Stimulated activated naive CD8-positive, alpha-beta T cell treated with anti-CD3 and anti-CD28 coated beads, Interleukin-15, Interleukin-2, amounts not matched to agents 100 U/mL and 50 U/mL, for 24 hours (primary cell): ENCODE measurements at places on chromosomes 2 and 18.

DNA sequence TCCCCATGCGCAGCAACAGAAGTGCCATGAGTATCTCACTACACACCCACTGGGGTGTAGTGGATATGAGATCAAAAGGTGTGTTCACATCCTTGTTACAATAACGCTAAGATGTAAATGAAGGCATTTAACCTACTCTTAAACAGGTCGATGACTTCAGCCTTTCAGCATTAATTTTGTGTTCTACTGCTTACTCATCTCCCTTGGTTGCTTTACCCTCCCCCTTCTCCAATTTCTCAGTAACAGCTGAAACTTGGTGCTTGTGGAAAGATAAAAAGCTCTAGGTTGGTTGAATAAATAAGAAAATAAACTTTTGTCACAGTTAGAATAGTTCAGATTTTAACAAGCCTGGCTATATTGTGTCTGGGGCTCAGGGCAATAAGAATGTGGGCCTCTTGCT lies 147.5 kb upstream of the SESTD1 start:
- no peak for DNase-seq

DNA sequence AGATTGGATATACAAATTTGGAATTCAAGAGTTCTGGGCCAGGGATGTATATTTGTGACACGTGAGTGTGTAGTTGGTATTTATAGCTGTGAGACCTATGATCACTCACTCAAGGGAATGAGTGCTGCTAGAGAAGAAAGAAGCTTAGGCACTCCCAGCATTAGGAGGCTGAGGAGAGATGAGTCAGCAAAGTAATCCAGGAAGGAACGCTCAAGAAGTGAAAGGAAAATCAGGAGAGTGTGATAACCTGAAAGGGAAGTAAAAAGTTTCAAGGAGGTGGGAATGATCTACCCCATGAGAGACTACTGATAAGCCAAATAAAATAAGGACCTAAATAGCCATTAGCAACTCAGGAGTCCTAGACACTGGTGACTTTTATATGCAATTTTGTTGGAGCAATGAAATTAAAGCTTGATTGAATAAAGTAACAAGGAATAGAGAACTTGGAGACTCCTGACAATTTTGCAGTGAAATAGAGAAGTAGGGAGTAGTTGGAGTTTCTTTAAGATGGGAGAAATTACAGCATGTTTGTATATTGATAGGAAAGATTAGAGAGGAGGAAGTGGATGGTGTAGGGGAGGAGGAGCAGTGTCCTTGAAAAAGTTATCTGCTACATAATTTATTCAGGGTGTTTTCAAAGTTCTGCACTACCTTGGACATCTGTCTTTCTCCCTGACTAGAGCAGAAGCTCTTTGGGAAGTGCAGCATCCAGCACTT lies 89.9 kb downstream of the UBE2E3 start:
- DNase-seq, result no peak

GRCh38 chr18:62812242-62812641 lies 96.9 kb downstream of the PHLPP1 start:
- DNase-seq, result no peak

DNA sequence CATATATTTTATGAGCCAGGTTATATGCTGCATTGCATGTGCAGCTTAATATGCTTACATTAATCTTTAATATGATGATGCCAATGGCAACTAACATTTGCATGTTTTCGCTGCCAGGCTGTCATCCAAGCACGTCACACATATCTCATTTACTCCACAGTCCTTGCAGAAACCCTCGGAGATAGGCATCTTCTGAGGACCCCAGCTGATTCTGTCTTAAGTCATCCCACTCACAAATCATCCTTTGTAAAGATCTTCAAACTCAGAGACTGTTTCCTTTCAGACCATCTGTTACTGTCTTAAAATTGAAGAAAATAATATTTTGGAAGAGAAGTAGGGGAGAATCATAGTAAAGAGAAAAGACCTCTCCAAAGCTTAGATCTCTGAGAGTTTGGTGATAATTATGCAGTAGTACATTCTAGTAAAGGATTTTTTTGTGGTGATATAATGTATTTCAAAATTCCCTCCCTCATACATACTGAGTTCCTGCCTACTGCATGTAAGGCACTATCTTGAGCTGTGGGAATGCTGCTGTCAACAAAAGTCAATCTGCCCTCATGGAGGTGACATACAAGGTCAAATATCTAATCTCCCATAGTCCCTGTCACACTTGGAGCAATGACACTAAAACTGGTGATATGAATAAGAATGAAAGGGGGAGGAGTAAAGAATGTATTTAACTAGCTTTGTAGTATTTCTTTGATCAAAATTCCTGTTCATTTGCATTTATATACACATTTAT lies 11.0 kb downstream of the ITGA4 start:
- DNase-seq, result no peak

DNA sequence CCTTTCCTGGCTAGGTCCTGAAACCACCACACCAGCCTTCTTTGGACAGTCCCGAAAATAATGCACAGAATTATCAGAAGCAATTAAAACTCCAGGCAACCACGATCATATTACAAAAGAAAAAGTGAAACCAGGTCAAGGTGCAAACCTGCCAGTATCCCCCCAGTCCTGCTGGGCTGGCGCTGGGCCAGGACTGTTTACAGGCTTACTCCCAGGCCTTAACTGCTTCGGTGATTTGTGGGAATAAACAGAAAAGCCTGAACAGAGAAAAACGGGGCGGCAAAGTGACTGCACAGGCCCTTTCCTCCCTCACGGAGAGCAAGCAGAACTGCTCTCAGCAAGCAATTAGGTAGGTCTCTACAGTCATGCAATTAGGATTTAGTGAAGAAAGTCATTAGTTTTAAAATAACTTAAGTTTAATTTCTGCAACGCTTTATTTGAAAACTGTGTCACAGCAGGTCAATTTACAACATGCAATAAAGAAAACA lies 1.3 kb downstream of the HDAC4 start:
- peak; percentile 44 for DNase-seq

- no peak for DNase-seq
Observed at GRCh38 chr2:215917953-215918620, 95.3 kb downstream of the MREG start.

DNA sequence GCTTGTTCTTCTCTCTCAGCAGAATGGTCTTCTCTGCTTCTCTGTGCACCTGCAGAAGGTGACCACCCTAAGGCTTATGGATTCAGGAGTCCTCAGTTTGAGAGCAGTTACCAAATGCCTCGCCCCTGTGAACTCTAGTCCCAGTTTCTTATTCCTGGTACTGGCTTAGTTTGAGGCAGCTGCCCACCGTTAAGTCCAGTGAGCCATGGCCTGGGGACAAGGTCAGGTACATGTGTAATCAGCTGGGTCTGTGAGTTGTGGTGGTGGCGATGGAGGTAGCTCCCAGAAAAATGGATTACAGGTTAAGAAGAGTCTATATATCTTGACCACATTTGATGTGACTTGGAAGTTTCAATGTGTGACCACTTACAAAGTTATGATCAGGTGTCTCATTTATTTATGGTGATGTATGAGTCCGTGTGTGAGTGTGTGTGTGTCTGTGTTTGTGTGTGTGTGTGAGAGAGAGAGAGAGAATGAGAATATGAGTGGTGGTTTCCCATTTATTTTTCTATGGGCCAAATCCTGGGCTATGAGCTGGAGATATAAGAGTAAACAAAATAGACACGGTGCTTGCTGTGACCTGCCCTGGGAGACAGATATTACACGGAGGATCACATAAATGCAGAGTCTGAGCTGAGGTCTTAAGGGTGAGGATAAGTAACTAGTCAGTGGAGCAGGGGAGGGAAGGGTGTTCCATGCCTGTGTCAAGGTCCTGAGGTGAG lies 13.0 kb upstream of the IL1RN start:
- no peak for DNase-seq

GRCh38 chr18:3294435-3295080 lies 32.6 kb downstream of the MYL12B start:
- DNase-seq, result no peak

DNA sequence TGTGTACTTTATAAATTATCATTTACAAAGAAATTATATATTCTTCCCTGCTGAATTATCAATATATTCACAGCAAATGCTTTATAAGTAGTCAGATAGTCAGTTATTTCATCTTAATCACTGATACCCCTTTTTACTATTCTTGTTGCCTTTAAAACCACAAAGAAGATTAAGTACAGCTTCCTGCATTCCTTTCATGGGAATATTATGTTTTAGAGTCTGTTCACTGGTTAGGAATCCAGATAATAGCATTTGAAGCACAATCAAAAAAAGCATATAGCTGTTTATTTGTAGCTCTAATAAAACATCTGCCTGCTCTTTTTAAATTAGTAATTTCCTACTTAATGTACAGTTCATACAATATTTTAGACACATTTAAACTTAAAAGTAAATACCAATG lies 508.9 kb downstream of the FBXO15 start:
- no peak for DNase-seq

GRCh38 chr2:152167065-152167464 lies 8.5 kb downstream of the STAM2 start:
- DNase-seq, result no peak

DNA sequence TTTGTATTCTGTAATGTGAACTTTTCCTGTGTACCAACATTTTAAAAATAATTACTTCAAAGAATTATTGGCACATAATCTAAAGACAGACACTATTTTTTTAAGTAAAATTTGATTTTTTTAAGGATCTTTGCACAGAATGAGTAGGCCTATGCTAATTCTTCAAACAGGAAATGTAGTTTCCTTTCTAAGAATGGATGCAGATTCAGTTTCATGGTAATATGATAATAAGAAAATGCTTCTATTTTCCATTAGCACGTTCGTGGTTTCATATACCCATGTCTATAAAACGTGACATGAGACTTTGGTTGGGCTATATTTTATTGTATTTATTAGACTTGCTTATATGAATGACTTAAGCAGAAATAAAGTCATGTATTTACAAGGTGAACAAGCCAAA lies 191.8 kb upstream of the RBBP8 start:
- DNase-seq, result no peak

GRCh38 chr2:240529344-240529999 lies 28.3 kb downstream of the ANKMY1 start:
- DNase-seq, result no peak

DNA sequence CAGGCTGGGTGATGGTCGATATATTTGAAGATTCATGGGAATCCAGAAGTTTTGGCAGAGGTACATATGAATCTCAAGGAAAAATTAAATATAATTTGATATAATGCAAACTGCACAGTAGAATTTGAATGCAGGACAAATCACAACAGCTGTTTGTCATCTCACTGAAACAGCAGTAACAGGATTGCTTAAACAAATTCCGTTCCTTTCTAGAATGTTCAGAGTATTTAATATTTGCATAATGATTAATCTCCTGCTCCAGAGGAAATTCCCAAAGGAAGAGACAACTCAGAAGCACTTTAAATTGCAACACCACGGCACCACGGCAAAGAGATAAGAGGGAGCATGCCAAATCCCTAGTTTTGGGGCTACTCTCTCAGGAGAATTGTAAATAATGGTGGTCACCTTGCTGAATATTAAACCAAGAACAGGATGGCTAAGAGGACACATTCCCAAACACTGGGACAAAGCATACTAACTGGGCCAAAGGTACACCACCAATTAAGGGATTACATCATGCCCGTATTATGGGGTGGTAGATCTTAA lies 67.8 kb upstream of the MAP4K3 start:
- DNase-seq, result no peak

- DNase-seq, result no peak
Observed at GRCh38 chr2:49582946-49583345, 428.6 kb upstream of the FSHR start.

DNA sequence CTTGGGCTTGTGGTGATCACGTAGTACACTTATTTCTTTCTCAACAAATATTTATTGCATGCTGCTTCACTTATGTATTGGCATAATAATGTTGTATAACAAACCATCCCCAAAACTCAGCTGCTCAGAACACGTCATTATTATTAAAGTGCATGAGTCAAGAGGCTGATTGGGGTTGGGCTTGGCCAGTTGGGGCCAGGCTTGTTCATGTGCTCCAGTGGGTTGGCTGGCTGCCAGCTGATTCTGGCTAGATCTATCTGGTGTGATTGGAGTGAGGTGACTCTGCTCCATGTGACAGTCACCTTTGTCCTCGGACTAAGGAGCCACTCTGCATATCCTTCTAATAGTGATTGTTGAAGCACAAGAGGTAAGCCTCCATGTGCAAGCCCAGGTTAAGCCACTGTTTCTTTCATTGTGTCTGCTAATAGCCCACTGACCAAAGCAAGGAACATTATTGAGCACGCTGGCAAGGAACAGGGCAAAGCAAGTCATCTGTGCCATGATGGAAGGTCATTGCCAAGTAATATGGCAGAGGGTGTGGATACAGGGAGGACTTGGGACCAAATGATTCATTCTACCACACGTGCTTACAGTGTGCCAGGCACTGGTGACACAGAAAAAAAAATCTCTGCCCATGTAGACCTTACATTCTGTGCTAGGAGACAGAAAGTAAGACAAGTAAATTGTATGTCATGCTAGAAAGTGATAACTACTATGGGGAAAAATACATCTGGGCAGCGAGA lies 63.3 kb upstream of the TMEM182 start:
- no peak for DNase-seq

DNA sequence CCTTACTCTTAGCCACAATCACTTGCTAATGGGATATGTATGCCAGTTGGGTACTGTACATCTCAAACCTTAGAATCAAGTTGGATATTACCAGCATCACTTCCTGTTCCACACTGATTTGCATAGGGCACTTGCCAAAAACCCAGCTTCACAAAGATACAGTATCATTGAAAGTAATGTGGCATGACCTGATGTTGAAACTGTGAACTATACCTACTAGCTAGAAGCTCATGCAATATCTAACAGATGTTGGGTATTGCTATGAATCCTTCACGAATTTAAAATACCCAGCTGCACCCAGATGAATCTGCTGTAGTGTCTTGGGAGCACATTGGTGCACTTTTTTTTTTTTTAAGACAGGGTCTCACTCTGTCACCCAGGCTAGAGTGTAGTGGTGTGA lies 6.5 kb upstream of the STAMBP start:
- no peak for DNase-seq

GRCh38 chr2:157194097-157194688 lies 63.3 kb upstream of the GALNT5 start:
- no peak for DNase-seq

GRCh38 chr2:3644246-3644525 lies 13.8 kb upstream of the ALLC start:
- no peak for DNase-seq

- no peak for DNase-seq
Observed at GRCh38 chr2:221614274-221614673, 42.2 kb upstream of the EPHA4 start.

DNA sequence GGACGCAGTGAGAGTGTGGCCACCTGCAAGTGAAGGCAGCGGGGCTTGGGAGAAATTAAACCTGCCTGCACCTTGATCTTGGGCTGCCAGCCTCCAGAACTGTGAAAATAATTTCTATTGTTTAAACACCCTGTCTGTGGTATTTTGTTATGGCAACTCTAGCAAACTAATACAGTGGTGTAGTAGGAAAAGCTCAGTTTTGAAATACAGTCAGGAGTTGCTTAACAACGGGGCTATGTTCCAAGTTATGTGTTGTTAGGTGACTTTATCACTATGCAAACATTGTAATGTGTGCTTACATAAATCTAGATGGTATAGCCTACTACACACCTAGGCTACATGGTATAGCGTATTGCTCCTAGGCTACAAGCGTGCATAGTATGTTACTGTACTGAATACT lies 93.4 kb upstream of the FN1 start:
- DNase-seq, result no peak

GRCh38 chr2:142176941-142177340 lies 46.1 kb upstream of the LRP1B start:
- no peak for DNase-seq
